ENCODE measurements at places on chromosomes 4 and X. TPM values are rescaled to one million over a fixed set of nuclear protein-coding genes. Genes with fewer than 3 reads are reported as not detected.
A peak's percentile ranks its signal among the peaks of the same experiment; 100 is the strongest.

The TREX2 gene
- total RNA-seq = 7.5 TPM

The ATP6AP2 gene
- 72.4 TPM for total RNA-seq

The NHSL2 gene
- 33.1 TPM for total RNA-seq

The RAP2C gene
- total RNA-seq = 18.7 TPM

The GRIA2 gene
- 2.1 TPM for total RNA-seq

The HSD17B11 gene
- total RNA-seq = 22.7 TPM

The FAM47E gene
- total RNA-seq = 15.4 TPM

GRCh38 chr4:171348090-171348489 lies 465.1 kb upstream of the GALNTL6 start:
- DNase-seq = no peak

- no peak for DNase-seq
Observed at GRCh38 chrX:28847423-28847822, 260.2 kb downstream of the IL1RAPL1 start.

DNA sequence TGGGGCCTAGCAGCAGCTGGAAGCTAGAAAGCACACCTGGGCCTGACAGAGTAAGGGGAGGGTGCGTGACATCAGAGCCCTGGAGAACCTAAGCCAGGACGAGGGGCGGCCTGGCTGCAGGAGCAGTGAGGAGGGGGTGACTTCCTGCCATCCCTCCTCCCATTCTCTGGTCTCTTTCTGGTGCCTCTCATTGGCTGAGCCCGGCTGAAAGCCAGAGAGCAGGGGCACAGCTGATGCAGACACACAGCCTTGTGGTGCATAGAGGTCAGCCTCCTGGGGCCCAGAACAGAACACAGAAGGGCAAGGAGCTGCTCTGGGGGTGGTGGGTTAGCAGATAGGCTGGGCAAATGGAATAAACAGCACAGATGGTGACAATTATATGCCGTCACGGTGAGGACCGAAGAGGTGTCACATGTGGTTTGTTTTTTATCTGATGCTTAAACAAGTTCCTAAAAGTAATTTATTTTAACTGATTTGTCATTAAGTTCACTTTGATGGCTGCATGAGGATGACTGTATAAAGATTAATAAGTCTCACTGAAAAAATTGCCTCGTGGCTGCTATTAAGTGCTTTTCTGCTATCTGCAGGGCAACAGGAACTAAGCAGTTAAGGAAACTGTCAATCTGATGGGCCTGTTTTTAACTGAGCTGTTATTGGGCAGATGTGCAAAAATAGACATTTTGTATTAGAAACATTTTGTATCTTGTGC lies 102.0 kb downstream of the FNIP2 start:
- DNase-seq = no peak

GRCh38 chr4:142817442-142817841 lies 28.7 kb downstream of the INPP4B start:
- no peak for DNase-seq

DNA sequence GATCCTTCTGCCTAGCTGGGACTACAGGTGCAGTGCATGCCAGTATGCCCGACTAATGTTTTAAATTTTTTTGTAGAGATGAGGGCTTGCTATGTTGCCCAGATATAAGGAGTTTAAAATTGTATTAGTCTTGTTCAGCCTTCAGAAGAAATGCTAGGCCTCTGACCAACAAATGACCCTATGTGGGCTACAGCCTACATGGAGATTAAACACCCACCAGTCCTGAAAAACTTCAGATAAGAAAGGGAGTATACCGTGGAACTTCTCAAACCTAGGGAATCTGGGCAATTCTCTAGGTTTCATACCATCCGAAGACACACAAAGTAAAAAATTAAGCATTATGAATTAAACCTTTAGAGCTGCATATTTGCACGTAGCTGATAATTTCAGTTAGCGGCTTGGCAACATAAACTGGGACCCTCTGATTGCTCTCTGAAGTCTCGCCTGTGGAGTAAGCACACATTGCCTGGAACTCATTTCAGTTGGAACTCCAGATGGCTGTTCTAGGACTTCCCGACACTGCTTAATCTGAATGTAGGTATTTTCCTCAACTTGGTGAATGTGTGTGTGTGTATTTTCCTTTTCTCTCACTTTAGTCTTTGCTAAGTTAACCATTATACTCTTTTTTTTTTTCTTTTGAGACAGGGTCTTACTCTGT lies 33.0 kb downstream of the MOB1B start:
- no peak for DNase-seq

DNA sequence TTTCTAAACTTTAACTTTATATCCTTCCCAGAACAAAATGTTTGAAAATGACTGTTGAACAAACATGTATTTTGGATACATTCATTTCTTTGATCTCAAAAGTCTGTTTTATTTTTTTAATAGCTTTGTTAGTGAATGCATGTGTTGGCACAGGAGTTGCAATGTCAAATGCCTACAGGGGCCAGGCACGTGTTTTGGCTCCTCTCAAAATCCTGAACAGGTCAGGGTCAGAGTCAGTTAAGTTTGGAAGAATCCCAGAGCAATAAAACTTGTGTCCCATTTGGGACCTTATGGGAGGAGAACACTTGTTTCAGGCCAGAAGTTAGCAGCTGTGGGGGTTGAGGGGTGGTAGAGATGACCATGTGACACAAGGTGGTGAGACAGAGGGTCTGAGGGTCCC lies 29.0 kb upstream of the CCDC110 start:
- no peak for DNase-seq

GRCh38 chr4:80471756-80472155 lies 136.2 kb downstream of the CFAP299 start:
- no peak for DNase-seq

DNA sequence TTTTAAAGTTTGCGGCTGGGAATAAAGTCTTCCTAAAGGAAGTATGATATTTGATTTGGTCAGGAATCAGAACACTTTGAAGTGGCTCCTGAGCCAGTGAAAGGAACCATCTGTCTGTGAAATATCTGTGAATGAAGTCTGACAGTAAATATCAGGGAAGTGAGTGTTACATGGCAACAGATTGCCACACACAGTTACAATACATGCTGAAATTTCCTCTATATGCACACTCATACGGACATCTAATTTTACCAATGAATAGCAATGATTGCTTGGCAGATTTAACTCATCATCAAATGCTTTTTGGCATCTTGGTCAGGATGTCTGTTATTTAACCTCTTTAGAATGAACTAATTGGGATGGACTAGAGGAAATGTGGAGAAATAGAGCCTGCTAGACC lies 1023.8 kb downstream of the FAT4 start:
- no peak for DNase-seq

GRCh38 chr4:7971159-7971631 lies 31.5 kb upstream of the AFAP1 start:
- DNase-seq = no peak

GRCh38 chrX:78321809-78322208 lies 5.6 kb downstream of the CYSLTR1 start:
- peak; percentile 17 for DNase-seq

DNA sequence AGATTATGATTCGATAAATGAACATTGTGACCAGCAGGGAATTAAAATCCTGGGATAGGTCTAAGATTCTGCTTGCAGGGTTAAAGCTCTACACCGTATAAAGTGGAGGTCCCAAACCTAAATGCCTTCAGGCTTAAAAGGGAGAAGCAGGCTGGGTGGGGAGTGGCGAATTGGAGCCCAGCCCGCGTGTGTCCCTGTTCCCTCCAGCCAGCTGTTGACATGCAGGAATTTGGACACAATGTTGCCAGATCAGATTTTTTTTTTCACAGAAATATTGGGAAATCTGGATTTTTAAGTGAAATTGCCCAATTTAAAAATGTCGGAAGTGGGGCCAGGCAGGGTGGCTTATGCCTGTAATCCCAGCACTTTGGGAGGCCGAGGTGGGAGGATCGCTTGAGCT lies 60.5 kb downstream of the ELF4 start:
- no peak for DNase-seq

DNA sequence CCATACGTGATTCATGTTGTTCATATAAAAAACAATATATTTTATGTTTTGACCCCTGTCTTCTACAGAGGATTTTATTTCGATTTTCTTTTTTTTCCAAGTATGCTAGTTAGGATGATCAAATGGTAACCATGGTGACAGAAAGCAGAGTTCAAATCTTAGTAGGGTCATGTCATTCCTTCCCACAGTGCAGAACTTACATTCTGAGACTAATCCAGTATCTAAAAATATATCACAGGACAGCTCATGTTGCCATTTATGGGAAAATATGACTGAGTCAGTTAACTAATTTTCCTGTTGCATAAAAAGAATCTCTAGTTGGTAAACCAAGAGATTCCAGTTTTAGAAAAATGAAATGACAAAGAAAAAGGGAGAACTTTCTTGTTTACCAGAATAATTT lies 209.5 kb downstream of the PARM1 start:
- DNase-seq = no peak

- no peak for DNase-seq
Observed at GRCh38 chr4:142036795-142037583, 400.6 kb downstream of the IL15 start.

DNA sequence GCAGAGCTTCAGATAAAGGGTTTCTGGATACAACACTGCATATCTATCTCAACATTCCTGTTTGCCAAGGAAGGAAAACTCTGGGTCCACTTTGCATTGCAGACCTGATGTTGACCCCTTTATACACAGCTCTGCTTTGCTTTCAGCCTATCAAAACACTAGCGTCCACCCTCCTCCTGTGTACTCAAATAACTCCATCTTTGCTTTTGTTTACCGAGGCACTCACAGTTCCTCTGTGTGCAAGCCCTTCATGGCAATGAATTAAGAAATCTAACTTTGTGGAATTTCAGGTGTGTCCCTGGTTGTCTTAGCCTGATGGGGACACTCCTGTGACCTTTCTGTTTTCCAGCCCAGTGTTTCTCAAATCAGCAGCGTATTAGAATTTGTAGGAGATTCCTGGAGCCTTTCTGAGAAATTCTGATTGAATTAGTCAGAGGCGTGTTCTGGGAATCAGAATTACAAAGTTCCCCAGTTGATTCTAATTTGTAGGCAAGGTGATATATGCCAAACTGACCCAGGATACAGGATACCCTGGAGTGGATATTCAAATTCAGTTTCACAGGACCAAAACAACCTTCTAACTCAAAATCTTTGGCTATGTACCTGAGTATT lies 68.6 kb downstream of the DTHD1 start:
- no peak for DNase-seq

DNA sequence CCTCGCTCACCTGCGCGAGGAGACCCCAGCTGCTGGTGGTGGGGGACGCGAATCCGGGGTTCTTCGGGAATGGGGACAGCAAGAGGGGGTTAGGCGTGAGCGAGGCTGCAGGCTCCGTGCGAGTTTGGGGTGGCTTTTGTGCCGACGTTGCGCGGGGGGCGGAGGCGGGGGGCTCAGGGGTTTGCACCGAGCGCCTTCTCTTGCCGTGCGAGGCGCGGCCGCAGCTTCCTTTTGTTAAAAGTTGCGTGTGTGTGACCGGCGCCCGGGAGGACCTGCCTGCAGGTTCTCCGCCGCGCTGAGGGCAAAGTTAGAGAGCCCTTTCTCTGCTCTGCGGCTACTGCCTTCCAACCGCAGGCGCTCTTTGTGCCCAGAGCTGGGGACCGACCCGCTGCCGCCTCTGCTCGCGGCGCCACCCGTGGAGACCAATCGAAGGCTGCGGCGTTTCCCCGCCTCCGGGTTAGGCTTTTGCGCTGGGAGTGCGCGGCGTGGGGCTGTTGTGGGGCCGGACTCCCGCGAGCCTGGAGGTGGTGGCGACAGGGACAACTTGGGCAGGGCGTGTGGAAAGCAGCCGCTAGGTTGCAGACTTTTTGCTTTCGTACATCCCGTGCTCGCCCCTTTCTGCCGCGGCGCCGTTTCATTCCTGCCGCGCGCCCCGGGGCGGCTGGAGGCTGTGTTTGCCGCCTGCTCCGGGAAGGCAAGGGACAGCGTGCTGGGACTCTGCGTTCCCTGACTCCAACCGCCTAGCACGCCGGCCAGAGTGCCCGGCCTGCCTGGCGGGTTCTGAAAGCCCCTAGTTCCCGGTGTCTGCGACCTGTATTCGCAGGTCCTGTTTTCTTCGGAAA lies 716 bp downstream of the KIT start:
- DNase-seq = peak; percentile 41
